Activated CD4-positive, alpha-beta T cell treated with anti-CD3 and anti-CD28 coated beads, Interleukin-2, amount 50 U/mL, for 24 hours (primary cell): ENCODE measurements at places on chromosomes 13 and 19.

- DNase-seq: no peak
Measured at GRCh38 chr19:988081-988480, 3.9 kb downstream of the WDR18 start.

- no peak for DNase-seq
Measured at GRCh38 chr19:10122045-10122444, 2.3 kb upstream of the EIF3G start.

DNA sequence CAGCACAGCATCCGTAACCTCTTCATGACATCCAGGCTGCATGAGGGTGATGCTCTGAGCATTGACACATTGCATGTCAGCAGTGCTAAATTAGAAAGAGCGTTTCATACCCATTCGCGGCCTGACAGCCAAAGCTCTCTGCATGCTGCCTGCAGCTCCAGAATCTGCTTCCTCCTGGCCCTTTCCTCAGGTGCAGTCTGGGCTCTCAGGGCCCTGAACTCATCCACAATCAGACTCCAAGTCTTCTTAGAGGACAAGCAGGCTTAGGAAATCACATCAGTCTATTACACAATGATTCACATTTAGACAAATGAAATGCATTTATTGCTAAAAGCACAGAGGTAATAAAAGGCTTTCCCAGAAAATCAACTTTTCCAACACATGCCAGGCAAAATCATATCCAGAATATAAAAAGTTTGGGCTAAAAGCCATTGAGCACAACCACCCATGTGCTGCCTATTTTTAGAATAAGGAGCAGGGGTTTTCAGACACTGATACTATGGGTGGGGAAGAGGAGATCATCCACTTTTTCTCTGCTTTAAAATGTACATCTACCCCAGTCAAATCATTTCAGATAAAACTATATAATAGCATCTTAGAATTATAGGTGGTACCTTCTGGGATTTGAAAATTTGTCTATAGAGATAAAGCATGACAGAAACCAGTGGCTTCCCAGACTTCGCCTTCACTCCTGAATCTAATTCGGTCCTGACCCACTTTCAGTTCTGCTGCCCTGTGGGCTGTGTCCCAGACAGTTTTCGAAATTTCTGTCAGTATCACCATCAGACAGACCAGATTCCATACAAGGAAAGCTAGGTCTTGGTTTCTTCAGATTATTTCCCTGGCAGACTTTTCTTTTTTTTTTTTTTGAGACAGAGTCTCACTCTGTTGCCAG, 109.3 kb downstream of the COL4A2 start:
- no peak for DNase-seq

- no peak for DNase-seq
Measured at GRCh38 chr13:43315522-43315921, 292.1 kb downstream of the DNAJC15 start.

- DNase-seq: peak; percentile 15
Measured at GRCh38 chr13:27379694-27380641, 44.5 kb upstream of the GTF3A start.

GRCh38 chr19:2900296-2901252, at the start of gene ZNF57:
Gene ZNF57, plus strand, starts transcription at chr19:2900928. Its CDS starts 118 bp downstream, at chr19:2901046.
- peak; percentile 90 for DNase-seq

DNA sequence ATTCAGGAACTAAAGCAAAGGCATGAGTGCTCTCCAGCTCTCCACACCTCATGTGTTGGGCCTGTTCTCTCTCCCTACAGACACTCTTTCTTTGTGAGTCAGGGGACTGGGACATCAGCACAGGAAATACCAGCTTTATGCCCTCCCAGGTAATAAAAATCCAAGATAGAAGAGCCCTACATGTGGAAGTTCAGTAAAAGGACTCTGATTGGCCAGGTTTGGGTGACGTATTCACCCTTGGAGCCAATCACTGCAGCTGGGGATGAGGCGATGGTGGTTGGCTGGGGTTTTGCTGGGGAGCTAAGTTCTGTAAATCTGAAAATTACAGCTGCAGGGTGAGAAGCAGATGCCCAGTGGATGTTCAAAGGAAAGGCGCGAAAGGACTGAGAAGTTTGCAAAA, 32.5 kb downstream of the CCDC70 start:
- no peak for DNase-seq

DNA sequence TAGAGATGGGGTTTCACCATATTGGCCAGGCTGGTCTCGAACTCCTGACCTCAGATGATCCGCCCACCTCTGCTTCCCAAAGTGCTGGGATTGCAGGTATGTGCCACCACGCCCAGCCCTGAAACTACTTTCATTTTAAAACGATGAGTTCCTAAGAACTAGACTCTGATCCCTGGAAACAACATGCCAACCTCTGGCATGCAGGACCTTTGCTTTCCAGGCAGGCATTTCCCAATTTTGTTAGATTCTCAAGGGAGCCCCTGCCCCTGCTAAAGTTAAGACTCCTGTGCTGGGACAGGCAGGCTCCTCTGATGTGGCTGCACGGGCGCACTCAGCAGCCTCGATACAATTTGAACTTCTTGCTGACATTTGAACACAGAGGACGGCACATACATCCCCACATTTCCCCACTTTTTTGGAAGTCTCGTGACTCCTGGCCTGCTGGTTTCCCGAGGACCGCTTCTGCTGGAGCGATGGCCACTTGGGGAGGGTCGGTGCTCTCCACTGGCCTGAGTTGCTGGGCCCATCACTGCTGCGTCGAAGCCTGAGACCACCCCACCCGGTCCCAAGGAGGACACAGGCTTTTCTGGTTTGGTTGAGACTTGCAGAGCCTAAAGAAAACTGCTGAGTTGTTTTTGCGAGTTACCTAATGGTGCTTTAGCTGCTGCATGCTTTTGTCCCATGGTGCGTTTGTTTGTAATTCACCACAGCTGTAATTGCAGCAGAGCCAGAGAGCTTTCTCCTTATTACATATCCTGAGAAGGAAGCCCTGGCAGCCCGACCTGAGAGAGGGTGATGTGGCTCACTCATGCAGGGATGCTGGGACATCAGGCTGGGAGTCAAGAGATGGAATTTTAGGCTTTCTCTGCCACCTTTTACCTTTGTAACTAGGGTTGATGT, 8.2 kb downstream of the ATP11A start:
- no peak for DNase-seq

GRCh38 chr19:52898101-52898500, 666 bp upstream of the ZNF320 start:
- no peak for DNase-seq

DNA sequence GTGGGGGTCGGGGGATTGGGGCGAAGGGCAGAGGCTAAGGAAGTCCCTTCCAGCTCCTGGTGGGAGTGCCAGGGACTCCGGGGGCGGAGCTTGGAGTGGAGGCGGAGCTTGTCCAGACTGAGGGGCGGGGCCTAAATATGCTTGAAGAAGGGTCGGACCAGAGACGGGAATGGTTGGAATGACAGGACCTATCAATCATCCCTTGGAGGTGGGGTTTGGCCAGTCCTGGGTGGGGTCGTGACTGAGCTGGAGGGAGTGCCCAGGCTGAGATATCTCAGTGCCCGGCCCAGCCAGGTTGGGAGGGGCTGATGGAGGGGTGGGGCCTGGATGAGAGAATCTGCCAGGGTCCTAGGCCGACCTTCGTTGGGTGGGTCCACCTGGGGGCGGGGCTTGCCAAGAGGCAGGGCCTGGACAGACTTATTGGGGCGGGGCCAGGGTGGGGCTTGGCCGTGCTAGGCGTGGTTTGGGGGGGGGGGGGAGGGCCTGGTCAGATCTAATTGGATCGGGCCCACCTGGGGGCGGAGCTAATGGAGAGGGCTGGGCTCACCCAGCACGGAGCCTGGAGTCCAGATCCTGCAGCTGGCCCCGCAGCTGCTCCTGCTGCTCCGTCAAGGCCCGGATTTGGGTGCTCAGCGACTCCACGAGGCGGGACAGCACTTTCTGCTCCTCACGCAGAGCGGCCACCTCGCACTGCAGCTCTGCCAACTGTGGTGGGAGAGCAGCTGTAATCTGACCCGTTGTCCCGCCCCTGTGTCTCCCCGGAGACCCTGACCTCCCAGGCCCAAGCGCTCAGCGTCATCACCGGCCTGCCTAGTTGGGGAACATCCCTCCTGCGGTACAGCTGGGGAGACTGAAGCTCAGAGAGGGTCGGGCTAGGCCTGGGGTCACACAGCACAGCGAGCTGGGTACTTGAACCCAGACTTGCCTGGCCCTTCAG, 2.6 kb upstream of the WIZ start:
- no peak for DNase-seq

- no peak for DNase-seq
Measured at GRCh38 chr13:93025984-93026383, 200.6 kb upstream of the GPC6 start.

DNA sequence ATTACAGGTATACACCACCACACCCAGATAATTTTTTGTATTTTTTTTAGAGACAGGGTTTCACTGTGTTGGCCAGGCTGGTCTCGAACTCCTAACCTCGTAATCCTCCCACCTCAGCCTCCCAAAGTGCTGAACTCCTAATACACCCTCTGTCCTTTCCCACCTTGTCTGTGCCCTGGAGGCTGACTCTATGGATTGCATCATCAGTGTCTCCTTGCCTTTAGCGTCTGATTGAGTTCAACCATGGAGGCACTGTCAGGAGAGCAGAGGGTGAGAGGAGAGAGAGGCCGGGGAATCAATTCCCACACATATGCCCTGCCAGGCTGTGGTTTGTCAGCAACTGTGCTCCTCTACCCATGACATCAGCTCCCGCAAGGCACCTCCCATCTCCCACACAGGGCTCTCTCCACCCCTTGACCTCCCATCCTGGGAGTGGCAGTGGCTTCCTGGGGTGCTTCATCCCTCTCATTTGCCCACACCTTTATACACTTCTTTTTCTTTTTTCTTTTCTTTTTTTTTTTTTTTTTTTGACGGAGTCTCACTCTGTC, 12.6 kb upstream of the LILRB4 start:
- no peak for DNase-seq

GRCh38 chr19:3298853-3299449, 67.4 kb upstream of the NFIC start:
- DNase-seq: no peak

- DNase-seq: no peak
Measured at GRCh38 chr13:84470528-84470927, 588.3 kb upstream of the SLITRK1 start.

- no peak for DNase-seq
Measured at GRCh38 chr13:33696530-33696929, 121.4 kb upstream of the RFC3 start.

DNA sequence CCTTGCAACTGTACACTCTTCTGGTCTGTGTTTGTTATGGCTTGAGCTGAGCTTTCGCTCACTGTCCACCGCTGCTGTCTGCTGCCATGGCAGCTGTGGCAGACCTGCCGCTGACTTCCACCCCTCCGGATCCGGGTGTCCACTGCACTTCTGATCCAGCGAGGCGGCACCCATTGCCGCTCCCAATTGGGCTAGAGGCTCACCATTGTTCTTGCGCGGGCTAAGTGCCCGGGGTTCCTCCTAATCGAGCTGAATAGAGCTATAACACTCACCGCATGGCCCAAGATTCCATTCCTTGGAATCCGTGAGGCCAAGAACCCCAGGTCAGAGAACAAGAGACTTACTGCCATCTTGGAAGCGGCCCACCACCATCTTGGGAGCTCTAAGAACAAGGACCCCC, 2.2 kb upstream of the PSMC4 start:
- DNase-seq: no peak

DNA sequence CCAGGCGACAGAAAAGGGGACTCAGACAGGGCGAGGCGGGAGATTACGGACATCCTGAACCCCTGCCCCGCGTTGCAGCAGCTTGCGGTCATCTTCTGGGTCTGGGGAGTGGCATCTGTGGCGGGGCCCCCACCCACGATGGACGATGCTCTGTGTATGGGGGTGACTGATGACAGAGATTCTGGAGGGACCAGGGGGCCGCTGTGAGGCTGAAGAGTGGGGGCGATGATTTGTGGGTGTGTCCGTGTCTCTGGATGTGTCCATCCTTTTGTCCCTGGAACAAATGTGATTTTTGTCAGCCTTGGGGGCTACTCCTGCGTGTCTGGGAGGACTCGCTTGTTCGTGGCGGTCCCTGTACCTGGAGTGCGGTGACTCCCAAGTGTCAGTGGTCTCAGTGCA, 17.7 kb downstream of the ZNF77 start:
- DNase-seq: no peak

- no peak for DNase-seq
Measured at GRCh38 chr13:111385183-111385857, 64.9 kb downstream of the TEX29 start.

GRCh38 chr13:77300176-77301037, 26.5 kb downstream of the MYCBP2 start:
- DNase-seq: no peak

DNA sequence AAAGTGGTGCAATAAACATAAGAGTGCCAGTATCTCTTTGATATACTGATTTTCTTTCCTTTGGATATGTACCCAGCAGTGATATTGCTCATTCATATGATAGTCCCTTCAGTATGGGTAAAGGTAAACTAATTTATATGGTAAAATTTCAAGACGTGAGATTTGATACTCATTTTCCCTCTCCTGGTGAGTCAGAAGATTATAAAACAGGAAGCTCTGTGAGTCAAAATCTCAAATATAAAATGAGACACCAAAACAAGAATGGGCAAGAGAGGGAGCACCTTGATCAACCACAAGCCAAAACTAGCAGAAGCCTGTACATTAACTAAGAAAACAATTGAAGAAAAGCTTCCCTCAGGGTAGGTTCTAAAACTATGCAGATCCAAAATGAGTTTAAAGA, 216.3 kb downstream of the SLITRK6 start:
- no peak for DNase-seq

- no peak for DNase-seq
Measured at GRCh38 chr19:688992-689391, 6.3 kb downstream of the PRSS57 start.

DNA sequence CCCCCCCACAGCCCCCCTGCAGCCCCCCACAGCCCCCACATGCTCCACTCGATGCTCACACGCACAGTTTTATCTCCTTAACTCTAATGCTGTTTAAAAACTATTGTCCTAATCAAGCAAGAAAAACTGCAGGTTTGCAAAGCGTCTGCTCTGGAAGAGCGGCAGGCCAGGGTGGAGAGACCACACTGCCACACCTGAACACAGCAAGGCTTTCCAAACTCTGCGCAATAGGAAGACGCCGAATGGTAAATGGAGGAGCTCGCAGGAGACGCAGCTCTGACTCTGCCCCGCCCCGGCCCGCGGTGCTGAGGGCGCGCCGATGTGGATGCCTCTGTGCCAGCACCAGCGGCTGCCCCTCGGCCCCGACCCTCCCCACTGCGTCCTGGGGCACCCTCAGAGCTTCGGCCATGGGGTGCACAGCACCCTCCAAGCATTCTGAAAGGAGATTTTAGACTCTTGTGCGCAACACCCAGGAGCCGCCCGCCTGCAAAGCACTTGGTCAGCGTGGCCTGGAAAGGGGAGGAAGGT, 32.4 kb downstream of the RASA3 start:
- DNase-seq: no peak
